C1 segment of cervical spinal cord (tissue), 14 donors: ENCODE measurements at places on chromosomes 6 and 20.

GRCh38 chr6:75106426-75106825, 99.4 kb downstream of the COL12A1 start:
- DNase-seq = no peak

DNA sequence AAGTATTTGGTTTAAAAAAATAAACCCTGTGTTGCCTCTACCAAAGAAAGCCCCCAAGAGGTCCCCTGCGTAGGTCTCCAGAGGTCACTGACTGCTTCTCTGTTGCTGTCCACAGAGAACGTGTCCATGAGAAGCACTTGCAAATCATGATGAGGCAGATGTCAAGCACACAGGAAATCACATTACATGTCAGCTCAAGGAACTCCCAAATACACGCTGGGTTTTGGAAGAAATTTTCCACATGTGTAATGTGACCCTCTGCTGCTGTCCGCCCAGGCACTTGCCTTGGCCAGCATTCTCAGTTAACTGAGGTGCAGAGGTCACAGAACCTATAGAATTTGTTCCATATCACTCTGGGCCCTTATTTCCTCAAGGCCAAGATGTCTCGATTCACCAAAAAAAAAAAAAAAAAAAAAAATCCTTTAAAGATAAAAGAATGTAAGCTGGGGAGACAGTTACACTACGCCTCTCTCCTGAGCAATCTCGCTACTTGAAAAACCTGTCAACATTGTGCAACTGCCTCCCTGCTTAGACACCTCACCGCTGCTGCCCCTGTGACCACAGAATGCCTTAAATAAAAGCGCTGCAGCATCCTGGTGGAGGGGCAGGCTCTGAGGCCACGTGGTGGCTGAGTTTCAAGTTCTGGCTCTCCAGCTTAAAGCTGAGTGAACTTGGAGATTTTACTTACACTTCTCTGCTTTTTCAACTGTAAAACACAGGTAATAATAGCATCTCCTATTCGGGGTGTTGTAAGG, 42.3 kb downstream of the SLC22A23 start:
- no peak for DNase-seq

DNA sequence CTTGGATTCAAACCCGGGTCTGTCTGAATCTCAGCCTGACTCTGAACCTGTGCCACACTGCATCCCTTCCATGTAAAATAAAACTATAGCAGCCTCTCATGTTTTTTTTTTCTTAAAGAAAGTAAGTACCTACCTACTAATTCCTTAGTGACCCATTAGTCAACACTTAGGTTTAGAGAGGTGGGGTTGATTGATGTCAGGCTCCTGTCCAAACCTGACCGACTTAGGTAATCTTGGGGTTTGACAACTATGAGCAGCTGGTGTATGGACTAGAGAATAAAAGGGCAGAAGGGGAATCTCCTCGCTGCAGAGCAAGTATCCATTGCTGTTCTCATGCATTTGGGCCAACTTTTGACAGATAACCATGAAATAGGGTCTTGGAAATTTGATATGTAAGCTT, 6.5 kb downstream of the NKAIN2 start:
- no peak for DNase-seq

DNA sequence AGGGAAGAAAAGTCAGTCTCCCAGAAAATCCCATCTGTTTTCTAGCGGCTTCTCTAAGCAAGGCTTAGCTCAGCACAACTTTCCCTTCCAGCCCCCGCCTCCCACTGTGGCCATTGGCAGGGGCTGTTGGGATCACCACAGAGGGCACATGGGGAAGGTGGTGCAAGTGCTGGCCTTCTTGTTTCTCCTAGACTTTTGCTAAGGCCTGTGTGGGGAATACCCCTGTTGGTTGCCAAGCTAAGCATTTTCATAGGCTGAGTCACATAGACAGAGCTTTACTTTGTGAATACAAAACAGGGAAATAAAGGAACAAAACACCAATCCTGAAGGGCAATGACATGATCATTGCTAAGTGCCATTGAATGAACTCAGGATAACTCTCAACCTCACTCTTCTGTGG, 32.4 kb upstream of the TIAM2 start:
- DNase-seq = peak; percentile 67

GRCh38 chr6:128266946-128267345, 253.5 kb downstream of the PTPRK start:
- DNase-seq = no peak

DNA sequence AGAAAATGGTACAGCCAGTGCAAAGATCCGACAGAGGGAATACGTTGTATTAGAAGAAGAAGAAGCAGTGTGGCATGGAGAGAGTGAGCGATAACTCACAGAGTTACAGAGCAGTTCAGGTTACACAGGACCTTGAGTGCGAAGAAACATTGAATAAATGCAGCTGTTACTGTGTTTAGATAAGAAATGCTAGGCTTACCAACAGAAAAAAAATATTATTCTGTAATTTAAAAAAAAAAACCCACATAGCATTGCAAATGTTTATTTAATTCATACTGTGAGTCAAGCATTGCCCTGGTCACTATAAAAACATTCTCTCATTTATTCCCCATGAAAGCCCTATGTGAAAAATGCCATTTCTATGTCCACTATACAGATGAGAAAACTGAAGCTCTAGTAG, 373.4 kb upstream of the EPHA7 start:
- DNase-seq = no peak

DNA sequence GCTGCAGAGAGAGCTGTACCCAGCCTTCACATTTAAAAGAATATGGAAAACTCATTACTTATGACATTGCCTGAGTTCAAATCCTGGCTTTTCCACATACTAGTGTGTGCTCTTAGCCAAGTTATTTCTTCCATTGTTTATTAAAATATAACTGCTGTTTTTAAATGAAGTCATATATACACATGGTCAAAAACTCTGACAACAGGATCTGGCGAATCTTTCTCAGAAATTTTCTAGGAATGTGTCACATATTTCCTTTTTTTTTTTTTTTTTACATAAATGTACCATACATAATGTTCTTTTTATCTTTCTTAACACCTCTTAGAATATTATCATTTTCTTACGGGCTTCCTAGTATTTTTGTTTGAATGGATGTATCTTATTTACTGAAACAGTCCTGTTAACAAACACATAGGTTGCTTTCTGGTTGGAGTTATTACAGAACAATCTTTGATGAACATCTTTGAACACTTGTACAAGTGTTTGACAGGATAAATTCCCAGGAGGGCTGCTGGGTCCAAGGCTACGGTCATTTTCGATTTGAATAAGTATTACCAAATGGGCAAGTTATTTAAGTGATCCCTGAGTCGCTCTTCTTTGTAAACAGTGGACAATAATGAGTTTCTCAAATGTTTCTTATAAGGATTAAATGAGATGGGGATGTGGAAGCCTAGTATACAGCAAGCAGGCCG, 1.6 kb upstream of the SNX9 start:
- no peak for DNase-seq

GRCh38 chr6:43033496-43034189, 12.2 kb downstream of the RRP36 start:
- no peak for DNase-seq

- DNase-seq = no peak
Observed at GRCh38 chr6:161584051-161584450, 310.2 kb upstream of the AGPAT4 start.

DNA sequence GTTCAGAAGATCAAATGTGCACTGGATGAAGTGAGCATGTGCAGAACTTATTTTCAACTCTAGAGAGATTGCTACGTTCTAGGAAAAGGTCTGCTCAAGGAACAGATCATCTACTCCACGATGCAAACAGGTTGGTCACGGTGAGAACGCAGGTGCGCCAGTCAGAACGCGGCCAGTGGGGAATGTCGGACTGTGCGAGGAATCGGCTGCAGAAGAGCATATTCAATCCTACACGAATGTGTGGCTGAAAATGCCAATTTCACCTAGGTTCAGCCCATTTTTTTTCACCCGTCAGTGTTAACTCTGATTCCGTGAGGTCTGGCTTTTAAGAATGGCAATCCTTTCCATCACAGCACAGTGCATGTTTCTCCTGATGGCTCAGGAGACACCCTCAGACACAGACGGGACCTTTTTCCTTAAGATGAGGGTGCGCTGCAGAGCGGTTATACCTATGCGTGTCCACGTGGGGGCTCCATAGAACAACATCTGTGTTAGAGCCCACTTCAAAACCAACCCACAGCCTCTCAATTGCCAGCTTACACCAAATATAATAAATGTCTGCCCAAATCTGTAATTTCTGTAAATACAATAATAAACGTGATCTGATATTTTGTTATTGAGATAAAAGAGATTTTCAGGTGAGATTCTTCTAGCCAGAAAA, 250.4 kb downstream of the FOXA2 start:
- peak; percentile 17 for DNase-seq

GRCh38 chr6:124193132-124193531, 389.5 kb downstream of the NKAIN2 start:
- no peak for DNase-seq

DNA sequence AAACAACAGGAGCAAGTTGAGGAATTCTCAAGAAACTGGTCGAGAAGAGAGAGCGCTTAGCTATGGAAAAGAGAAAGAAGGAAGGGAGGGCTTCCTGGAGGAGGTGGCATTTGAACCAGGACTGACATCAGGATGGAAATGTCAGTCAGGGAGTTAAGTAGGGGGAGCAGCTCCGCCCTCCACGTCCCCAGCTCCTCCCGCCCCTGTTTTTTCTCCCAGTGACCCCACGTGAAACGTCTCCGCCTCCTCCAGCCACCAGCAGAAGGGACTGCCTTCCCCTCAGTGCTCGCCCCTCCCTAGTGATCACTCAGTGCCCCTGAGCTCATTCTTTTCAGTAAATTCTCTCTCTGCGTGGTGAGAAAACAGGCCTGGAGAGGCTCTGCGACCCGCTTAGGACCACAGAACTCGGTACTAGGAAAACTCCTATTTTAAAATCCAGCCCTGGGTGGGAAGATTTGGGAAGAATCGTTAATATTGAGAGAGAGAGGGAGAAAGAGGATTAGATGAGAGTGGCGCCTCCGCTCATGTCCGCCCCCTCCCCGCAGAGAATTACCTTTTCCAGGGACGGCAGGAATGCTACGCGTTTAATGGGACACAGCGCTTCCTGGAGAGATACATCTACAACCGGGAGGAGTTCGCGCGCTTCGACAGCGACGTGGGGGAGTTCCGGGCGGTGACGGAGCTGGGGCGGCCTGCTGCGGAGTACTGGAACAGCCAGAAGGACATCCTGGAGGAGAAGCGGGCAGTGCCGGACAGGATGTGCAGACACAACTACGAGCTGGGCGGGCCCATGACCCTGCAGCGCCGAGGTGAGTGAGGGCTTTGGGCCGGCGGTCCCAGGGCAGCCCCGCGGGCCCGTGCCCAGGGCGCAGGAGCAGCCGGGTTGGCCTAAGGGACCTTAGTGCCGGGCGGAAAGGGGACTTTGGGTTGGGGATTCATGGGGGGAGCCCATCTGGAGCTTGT, 4.6 kb downstream of the HLA-DPB1 start:
- DNase-seq = peak; percentile 46

- DNase-seq = no peak
Observed at GRCh38 chr6:141472162-141472928, 660.4 kb upstream of the GJE1 start.

DNA sequence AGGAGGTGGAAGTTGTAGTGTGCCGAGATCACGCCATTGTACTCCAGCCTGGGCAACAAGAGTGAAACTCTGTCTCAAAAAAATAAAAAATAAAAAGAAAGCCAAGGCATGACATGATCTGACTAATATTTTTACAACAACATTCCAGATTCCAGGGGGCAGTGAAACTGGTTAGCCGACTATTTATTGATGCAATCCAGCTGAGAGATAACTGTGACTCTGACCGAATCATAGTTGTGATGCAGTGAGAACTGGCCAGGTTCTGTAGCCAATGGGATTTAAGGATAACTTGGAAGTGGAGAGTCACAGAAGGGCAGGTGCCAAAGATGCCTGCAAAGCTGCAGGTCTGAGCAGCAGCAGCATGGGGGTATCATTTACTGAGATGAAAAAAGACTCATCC, 82.9 kb upstream of the TSHZ2 start:
- DNase-seq = no peak

- DNase-seq = no peak
Observed at GRCh38 chr6:38107073-38107472, 287.5 kb downstream of the ZFAND3 start.

DNA sequence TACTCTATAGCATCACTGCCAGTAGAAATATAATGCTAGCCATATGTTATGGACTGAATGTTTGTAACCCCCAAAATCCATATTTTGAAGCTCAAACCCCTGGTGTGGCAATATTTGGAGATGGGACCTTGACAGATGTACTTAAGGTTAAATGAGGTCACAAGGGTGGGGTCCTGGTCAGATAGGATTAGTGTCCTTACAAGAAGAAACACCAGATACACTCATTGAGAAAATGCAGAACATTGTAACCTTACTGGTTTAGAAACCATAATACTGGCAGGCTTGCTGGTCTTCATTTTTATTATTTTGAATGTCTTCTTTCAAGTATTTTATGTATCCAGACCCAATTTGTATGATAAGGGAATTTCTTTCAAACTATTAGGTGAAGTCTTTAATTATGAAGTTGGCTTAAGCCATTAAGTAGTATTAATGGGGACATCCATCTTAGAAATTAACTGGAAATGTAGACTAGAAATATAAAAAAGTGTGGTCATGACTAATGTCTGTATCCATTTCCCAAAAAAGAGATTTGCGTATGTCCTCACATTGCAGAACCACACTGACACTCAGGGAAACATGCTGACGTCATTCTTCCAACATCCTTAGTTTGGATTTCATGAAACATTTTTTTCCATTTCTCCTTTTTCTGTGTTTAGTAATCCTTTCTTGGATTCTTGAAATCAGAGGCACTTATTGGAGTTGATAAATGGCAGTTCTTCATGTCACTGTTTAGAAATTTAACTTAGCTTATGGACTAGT, 32.4 kb downstream of the SLC16A10 start:
- DNase-seq = no peak

- DNase-seq = no peak
Observed at GRCh38 chr6:56727097-56727850, 84.6 kb upstream of the DST start.

- DNase-seq = no peak
Observed at GRCh38 chr20:61903575-61904340, 161.9 kb downstream of the TAF4 start.

DNA sequence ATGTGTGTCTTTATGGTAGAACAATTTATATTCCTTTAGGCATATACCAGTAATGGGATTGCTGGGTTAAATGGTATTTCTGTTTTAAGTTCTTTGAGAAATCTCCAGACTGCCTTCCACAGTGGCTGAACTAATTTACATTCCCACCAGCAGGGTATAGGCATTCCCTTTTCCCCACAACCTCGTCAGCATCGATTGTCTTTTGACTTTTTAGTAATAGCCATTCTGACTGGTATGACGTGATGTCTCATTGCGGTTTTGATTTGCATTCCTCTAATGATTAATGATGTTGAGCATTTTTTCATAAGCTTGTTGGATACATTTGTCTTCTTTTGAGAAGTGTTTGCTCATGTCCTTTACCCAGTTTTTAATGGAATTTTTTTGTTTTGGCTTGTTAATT, 5.3 kb upstream of the TASP1 start:
- DNase-seq = no peak
